NCI-H1694 treated with DMSO at 0.1 percent for 48 hours (cell line): ENCODE measurements at places on chromosomes 4 and X.

DNA sequence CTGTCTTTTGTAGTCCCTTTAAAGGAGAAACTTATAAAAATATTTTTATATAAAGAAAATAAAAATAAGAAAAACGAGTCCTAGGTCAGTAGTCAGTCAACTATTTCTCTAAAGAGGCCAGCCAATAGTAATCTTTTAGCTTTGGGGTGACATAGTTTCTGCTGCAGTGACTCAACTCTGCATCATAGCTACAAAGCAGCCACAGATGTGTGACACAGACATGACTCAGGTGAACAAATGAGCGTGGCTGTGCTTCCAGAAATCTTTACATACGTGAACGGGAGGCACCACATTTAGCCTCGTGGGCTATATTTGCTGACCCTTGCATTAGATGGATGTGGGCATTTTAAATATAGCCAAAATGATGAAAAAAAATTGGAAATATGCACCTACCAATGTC is 1862.5 kb upstream of the TENM3 start:
- DNase-seq = no peak

- DNase-seq = no peak
Observed at GRCh38 chr4:88623097-88623496, 30.8 kb downstream of the HERC3 start.

DNA sequence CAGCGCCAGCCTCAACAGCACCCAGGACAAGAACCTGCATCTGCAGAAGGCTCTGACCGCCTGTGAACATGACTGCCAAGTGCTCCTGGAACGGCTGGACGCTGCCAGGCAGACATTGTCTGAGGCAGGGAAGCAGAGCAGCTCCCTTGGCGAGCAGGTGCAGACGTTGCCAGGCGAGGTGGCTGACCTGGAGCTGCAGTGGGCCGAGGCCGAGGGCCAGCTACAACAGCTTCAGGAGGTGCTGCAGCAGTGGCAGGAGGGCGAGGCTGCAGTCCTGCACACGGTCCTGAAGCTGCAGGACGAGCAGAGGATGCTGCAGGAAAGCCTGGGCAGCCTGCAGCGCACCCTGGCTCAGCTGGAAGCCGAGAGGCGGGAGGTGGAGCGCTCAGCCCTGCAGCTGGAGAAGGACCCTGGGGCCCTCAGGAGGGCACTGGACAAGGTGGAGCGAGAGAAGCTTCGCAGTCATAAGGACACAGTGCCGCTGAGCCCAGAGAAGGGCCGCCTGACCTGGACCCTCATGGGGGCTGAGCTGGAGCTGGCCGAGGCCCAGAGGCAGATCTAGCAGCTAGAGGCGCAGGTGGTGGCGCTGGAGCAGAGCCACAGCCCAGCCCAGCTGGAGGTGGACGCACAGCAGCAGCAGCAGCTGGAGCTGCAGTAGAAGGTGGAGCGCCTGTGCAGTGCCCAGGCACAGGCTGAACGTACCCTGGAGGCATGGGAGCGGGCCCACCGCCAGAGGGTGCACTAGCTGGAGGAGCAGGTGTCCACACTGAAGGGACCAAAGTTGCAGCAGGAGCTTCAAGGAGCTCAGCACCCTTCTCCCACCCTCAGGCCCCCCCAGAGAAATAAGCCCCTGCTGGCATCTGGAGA is 16.4 kb downstream of the SMIM10L2A start:
- no peak for DNase-seq

DNA sequence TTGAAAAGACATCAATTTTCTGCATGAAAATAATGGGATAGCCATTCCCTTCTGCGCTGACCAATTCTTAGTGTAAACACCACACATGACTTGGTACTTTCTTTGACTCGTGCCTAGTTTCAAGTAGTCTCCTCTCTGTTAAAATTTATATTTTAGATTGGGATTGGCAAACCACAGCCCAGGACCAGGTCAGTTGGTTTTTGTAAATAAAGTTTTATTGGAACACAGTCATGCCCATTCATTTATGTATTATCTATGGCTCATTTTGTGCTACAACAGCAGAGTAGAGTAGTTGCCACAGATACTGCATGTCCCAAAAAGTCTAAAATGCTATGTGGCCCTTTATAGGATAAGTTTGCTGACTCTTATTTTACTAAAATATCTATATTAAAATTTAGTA is 46.7 kb downstream of the BMX start:
- DNase-seq = no peak

DNA sequence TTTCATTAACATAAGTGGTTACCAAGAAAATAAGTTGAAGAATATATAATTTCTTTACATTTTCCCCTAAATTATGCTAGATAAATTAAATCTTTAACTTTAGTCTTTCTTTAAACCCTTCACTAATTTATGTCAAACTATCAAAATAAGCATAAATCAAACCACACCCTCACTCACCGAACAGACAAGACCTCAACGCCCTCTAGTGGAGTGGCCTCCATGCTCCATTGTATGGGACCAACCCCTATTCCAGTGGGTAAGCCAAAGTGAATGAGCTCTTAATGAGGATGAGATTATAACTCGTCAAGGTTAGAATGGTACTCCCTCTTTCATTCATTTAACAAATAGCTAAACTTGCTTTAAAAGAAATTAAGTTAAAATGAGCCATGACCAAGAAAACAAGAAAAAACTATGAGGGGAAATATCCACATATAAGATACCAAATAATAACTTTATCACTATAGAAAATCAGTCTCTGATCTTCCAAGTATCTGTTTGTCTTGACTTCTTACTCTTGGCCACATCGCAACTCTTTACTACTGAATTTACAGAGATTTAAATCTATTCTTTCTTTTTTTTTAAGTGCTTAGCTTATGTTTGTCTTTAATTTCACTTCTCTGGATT is 15.6 kb upstream of the BBS12 start:
- peak; percentile 16 for DNase-seq

DNA sequence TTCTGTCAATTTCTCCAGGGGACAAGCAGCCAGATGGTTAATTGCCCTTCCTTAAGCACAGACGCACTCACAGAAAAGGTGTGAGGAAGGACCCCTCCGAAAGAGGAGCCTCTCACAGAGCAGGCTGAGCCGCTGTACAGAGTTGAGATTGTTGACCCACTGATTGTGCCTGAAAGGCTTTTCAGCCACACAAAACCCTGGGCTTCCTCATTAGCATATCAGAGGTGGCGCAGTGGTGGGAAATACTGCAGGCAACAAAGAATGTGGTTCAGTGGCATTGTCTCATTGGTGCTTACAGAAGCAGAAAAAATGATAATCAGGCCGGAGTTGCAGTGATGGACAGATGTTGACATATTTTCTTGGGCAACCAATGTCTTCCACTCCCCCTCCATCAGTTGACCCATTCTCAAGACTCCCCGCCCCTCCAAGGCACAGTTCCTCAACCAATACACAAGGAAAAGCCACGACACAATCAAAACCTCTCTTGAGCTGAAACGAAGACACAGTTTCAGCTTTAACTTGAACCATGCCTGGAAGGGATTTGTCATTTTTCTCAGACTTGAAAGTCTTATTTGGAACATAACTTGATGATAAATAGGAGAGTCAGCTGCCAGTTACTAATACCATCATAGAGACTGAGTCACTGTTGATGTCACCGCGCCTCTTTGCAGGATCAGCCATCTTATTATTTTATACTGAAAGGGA is 53.1 kb downstream of the ATXN3L start:
- DNase-seq = no peak

GRCh38 chrX:73525928-73526690 is 36.9 kb upstream of the CHIC1 start:
- DNase-seq = no peak

DNA sequence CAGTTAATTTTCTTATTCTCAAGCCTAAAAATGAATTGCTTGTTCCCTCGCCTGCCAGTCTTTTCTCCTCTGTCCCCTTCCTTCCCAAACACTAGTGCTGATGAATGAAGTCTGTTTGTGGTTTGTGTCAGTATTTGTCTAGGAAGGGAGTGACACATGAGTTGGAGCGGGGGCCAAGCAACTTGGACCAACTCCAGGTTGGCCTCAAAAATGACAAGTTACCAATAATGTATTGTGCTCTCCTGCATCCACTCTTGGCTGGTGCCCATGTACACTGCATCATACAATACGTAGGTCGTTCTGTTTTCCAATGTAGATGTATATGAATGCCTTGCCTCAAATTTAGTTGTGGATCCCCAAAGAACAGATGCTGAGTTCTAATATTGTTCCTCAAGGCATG is 223.0 kb upstream of the GPC4 start:
- DNase-seq = no peak
